Immature natural killer cell (primary cell): ENCODE measurements at places on chromosomes 5 and 9. TPM values are rescaled to one million over a fixed set of nuclear protein-coding genes. Genes with fewer than 3 reads are reported as not detected.

NUDT12 gene
- 0.54 TPM for polyA plus RNA-seq

NEURL1B gene
- polyA plus RNA-seq: not detected

SLC25A2 gene
- not detected for polyA plus RNA-seq

AKNA gene
- 4.0 TPM for polyA plus RNA-seq

CCDC112 gene
- 4.6 TPM for polyA plus RNA-seq

DOCK8 gene
- 25.7 TPM for polyA plus RNA-seq

SIT1 gene
- 0.26 TPM for polyA plus RNA-seq

SPAG8 gene
- 2.1 TPM for polyA plus RNA-seq

IFNA13 gene
- not detected for polyA plus RNA-seq

FAM151B gene
- not detected for polyA plus RNA-seq

THBS4 gene
- polyA plus RNA-seq: not detected

MLANA gene
- polyA plus RNA-seq: not detected

NDST1 gene
- 3.2 TPM for polyA plus RNA-seq

GABRP gene
- polyA plus RNA-seq: not detected

LCN9 gene
- polyA plus RNA-seq: not detected

TMEM171 gene
- not detected for polyA plus RNA-seq

FSD1L gene
- 0.91 TPM for polyA plus RNA-seq

DDX4 gene
- not detected for polyA plus RNA-seq

GRXCR2 gene
- not detected for polyA plus RNA-seq

OMD gene
- not detected for polyA plus RNA-seq

PRDM9 gene
- not detected for polyA plus RNA-seq

SRD5A1 gene
- 4.8 TPM for polyA plus RNA-seq

GRM6 gene
- not detected for polyA plus RNA-seq

ABLIM3 gene
- polyA plus RNA-seq: 0.21 TPM

USP20 gene
- polyA plus RNA-seq: 21.6 TPM

STXBP1 gene
- polyA plus RNA-seq: not detected
